HuH-7 (cell line): ENCODE measurements at places on chromosomes 12 and 14.

- DNase-seq = no peak
Measured at GRCh38 chr12:84920331-84920730, 7.7 kb upstream of the SLC6A15 start.

DNA sequence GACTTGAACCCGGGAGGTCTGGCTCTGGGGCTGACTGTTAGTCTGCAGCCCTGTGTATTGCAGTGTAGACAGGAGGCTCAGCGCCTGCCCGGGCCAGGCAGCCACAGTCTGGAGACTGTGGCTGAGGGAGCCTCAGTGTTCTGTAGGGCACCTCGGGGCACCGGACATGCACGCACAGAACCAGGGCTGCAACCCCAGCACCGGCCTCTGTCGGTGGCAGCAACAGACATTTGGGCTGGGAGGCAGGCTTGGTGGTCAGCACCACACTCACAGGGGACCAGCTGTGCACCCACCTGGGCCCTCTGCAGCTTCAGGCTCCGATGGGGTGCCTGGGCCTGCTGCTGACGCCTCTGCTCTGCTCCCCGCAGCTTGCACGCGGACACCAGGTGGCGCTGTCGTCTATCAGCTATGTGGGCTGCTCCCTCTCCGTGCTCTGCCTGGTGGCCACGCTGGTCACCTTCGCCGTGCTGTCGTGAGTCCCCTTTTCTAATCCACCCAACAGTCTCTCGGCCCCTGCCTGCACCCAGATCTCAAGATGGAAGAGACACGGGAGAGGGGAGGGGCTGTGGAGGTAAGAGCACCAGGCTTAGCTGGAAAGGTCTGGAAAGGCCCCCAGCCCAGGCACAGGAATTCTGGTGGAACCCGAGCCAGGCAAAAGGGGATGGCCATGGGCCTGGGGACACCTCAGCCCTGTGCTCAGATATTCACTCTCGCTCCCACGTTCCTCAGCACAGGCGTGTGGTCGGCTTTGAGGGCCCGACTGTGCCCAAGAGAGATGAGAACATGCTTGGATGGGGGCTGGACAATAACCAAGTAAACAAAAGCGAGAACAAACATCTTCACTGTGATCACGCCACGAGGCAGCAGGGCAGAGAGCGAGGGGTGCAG, 151.0 kb downstream of the ADGRD1 start:
- peak; percentile 87 for DNase-seq

DNA sequence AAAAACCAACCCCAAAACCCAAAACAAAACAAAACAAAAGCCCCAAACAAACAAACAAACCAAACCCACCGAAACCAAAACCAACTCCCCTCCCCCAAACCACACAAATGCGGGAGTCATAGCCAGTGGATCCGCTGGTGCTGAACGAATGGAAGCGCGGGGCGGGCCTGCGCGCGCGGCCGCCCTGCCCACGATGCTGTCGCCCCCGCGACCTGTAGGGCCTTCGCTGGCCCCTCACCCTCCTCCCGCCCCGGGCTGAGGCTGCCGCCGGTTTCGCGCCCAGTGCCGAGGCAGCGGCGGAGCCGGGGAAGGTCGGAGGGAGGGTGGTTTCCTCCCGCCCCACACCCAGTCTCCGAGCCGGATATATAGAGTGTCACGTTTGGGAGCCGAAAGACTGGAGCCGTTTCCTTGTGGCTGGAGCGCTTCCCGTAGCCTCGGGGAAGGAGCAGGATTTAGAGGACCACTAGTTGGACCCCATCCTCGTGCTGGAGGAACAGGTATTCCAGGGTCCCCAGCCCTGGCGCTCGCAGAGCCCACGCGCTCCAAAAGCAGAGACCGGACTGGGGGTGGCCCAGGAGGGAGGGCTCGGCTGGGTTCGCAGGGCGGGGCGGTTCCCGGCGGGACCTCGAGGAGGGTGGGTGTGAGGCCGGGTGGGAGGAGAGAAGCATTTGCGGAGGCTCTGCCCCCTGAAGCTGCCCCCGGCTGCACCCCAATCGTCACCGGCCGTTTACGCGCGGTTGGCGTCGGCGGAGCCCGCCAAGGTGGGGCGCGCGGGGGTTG, at the start of gene FAR2:
Gene FAR2, plus strand, starts transcription at position 368 of the 780 bp plus-strand sequence. CDS start 121,172 bp downstream, outside the sequence.
- DNase-seq = no peak

DNA sequence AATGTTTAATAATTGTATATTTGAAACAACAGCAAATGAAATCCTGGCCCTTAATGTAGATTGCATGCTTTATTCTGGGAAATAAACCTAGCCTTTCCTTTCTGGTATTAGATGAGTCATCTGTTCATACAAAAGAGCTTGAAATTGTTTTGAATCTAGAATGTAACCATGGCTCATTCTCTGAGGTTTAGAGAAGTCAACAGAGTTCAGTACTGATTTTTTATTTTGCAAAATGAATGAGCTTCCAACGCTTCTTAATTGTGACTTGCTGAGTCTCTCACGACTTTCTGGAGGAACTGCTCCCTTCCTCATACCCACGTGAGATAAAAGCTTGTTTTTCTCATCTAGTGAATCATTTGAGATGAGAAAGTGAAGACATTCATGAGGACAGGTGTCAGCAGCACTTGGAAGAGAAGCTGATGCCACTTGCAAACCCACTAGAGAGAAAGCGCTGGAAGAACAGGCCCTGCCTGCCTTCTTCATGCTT, 509.6 kb downstream of the VRK1 start:
- DNase-seq = no peak

- DNase-seq = peak; percentile 61
Measured at GRCh38 chr12:94150240-94151121, 2.1 kb downstream of the PLXNC1 start.

DNA sequence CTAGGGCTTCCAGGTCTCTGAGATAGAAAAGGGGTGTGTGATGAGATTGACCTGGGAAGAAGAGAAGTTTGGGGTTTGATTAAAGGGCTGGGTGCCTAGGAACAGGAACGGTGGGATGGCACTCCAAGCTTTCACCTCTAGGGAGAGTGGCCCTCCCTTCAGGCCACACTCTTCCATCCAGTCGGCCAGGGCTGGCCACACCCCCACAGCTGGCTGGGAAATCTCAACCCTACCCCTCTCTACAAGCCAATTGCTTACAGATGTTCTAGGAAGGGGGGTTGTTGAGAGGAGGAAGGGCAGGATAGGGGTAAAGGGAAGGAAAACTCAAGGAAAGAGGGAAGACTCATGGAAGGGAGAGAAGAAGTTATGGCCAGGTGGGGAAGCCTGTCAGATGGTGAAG, 6.6 kb upstream of the ITGA5 start:
- DNase-seq = no peak

GRCh38 chr12:45166056-45166455, 49.8 kb upstream of the ANO6 start:
- no peak for DNase-seq

DNA sequence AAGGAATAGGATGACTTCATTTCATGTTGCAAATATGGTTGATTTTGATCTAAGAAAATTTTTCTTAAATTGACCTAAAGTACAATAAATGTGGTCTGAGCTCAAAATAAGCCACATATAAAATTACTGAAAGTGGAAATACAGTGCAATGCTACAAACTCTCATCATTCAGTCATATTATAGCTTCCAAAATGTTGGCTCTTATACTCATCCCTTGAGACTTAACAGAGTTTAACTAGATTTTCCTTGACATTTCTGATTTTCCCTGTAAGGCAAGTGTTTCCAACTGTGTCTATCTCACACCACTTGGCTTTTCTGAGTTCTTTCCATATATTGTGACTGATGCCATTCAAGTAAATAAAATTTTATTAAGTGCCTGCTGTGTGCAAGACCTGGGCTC, 123.7 kb upstream of the NTF3 start:
- no peak for DNase-seq

DNA sequence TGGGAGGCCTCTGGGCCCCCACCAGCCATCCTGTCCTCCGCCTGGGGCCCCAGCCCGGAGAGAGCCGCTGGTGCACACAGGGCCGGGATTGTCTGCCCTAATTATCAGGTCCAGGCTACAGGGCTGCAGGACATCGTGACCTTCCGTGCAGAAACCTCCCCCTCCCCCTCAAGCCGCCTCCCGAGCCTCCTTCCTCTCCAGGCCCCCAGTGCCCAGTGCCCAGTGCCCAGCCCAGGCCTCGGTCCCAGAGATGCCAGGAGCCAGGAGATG, 729 bp upstream of the GAPDH start:
- no peak for DNase-seq

- DNase-seq = no peak
Measured at GRCh38 chr12:102776041-102776440, 141.0 kb downstream of the PAH start.

- no peak for DNase-seq
Measured at GRCh38 chr14:95057147-95057546, 100.2 kb downstream of the DICER1 start.

DNA sequence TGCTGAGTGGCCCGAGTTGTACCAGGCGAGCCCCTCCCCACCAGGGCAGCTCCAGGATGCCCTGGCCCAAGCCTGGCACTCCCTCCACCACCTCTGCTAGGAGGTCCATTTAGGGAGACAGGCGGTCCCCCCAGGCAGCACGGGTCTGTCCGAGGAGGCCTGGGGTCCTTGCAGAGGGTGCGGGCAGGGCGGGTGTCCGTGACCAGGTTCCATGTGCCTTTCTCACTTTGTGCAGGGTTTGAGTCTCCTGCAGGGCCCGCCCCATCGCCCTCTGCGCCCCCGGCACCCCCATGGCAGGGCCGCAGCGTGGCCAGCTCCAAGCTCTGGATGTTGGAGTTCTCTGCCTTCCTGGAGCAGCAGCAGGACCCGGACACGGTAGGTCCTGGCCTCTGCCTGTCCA, 56.8 kb upstream of the TSPAN9 start:
- DNase-seq = no peak

GRCh38 chr12:82554529-82554928, 132.2 kb upstream of the TMTC2 start:
- DNase-seq = no peak

- DNase-seq = no peak
Measured at GRCh38 chr12:132285991-132286681, 43.3 kb downstream of the GALNT9 start.

- no peak for DNase-seq
Measured at GRCh38 chr12:6536894-6537579, 2.7 kb downstream of the GAPDH start.

DNA sequence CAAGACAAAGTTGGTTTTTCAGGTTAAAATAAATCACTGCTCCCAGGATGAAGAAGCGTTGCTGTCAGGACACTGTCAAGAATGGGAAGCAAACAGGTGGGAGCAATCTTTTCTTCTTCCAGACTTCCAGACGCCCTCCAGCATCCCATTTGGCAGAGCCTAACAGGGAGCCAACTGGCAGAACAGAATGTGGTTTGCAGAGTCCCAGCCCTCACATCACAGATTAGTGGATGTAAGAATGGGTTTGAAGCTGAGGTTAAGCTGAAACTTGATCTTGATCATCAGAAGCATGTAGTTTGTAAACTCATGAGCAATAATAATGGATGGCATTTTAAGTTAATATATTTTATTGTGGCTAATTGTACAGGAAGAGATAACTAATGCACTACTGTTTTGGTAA, 636.4 kb downstream of the SLC6A15 start:
- no peak for DNase-seq

GRCh38 chr12:12305568-12306300, 38.9 kb upstream of the LRP6 start:
- no peak for DNase-seq

- no peak for DNase-seq
Measured at GRCh38 chr12:1801303-1801975, 18.9 kb upstream of the LRTM2 start.

DNA sequence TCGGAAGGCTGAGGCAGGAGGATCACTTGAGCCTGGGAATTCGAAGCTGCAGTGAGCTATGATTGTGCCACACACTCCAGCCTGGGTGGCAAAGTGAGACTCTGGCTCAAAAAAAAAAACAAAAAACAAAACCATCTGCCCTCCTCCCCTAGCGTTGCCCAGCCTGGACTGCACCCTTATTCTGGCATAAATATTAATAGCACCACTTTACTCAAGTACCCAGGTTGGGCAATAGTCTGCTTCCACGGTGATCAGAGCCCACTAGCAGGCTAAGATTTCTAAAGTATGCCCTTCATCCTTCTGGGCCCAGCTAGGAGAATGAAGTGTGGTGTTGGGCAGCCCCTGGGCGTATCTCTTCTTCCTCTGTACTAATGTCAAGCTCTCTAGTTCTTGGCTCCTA, 33.3 kb downstream of the KCTD10 start:
- DNase-seq = no peak

GRCh38 chr14:54771411-54772027, 131.1 kb downstream of the GCH1 start:
- DNase-seq = no peak

DNA sequence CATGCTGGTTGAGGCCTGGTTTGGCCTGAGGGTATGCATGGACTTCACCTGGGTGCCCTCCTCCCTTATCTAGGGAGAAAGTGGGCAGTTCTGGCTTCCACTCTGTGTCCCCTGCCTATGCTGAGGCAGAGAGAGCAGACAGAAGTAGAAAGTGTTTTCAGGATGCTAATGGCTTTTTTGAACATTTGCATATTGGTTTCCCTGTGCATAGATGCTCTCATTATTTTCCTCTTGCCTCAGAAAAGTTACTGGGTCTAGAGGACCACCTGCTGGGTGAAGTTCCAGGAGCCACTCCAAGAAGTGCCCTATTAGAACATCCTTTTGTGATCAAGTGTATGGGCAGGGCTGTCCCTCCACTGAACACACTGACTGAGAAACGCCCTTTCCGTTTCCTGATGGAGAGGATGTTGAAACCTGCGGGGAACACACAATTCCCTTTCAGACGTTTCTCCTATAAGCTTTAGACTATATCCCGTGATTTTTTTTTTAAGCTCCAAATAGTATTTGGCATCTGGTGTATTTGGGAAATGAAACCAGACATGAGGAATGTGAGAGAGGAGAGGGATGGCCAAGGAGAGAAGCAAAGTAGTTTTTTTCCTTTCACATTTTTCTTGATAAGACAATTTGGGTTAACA, 66.6 kb downstream of the DAAM1 start:
- no peak for DNase-seq

- no peak for DNase-seq
Measured at GRCh38 chr12:69897744-69898143, 72.7 kb downstream of the MYRFL start.

DNA sequence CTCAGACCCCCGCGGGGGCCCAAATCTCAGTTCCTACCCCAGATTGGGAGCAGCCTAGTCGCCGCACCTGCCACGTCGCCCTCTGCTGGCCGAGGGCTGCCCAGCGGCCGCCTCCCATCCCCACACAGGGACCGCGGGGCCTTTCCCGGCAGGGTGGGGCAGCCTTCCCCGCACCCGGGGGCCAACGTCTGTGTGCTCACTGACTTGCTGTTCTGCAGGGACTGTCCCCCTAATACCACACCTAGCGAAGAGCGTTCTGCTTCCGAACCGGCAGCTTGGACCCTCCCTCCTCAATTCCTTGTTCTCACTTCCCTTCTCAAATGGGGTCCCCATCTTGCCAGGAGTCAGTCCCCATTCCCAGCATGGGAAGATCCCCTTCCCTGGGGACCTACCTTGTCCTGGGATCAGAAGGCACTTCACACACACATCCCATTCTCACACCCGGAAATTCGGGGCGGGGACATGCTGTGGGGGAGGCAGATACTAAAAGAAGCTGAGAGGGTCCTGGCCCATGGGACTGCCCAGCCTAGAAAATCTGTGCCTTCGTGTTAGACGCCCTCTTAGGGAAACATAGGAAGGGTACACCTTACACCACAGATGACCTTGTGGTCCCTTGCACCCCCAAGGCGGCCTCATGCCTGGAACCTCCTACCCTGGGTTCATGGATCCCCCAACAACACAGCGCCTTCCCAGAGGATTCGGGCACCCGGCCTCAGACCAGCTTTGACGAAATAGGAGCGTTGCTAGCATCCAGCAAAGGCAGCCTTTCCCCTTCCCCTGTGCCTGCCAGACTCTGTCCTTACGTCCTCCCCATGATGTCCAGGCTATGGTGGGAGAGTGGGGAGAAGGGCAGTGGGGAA, 16.4 kb downstream of the ACVRL1 start:
- peak; percentile 79 for DNase-seq
